Stimulated activated CD4-positive, alpha-beta T cell treated with anti-CD3 and anti-CD28 coated beads, TNF-alpha, amount 100 ng/mL, for 1 hour (primary cell): ENCODE measurements at places on chromosomes 3 and 15.

DNA sequence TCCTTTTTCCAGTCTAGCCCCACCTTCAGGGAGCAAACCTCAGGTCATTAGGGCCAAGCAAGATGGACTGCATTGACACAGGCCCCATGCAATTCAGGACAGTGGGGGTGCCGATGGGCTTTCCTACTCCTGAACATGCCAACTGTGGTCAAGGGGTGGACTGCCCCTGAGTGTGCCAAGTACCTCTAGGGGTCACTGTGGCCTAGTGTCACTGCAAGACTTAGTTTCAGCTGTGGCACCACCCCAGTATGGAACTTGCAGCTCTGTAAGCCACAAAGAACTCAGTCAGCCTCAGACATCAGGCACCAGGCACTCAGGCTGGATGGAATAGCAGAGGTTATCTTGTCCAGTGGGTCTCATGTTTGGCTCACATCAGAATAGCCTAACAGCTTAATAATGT, 32.3 kb downstream of the EXOG start:
- no peak for DNase-seq

DNA sequence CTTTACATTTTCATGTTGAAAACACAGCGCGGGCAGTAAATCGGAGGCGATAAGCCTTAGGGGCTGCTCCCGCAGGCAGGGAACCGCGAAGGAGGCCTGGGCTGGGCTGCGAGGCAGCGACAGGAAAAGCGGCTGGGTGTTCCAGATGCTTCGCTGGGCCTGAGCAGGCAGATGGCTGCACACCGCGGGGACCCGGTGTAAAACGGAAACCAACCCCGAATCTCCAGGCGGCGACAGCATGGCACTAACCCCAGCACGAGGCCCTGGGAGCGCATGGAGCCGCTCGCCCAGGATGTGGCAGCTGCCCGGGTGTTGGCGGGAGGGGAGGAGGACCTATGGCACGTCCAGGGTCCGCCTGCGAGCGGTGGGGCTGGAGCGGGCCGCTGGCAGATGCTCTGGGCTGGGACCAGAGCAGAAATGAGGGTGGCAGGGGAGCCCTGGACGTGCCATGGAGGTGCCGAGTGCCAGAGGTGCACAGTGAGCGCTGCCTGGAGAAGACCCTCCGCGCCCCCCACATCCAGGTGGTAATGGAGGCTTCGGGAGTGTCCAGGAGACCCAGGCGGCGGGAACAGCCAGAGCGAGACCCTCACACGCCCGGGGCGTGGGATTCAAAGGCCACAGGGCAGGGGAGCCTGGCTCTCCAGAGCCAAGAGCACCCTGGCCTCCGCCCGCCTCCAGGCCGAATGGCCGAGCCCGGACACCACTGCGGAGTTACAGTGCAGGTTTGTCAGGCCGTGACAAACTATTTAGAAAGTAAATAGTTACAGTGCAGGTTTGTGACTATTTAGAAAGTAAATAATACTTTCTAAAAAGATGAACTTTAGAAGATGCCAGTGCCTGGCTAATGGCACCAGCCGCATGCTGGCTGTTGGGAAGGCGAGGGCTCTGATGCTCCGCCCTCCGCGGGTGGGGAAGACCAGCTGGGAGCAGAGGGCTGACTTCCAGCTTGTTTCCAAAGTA, 293.6 kb downstream of the OCA2 start:
- no peak for DNase-seq

DNA sequence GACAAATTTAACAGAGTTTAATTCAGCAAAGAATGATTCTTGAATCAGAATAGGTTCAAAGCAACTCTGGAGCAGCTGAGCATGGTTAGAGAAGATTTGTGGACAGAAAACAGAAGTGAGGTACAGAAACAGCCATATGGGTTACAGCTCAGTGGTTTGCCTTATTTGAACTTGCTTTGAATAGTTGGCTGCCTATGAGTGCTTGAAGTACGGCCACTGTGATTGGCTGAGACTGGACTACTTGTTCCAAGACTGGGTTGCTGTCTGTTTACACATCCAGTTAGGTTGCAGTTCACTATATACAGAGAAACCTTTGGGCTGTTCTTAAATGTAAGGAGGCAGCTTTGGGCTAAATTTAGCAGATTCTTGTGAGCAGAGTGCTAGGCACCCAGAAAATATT, 79.4 kb upstream of the CADPS start:
- DNase-seq, result no peak

- no peak for DNase-seq
Observed at GRCh38 chr15:77053709-77054108, 17.2 kb downstream of the TSPAN3 start.

GRCh38 chr15:93829115-93829870, 402.1 kb upstream of the MCTP2 start:
- DNase-seq, result no peak

GRCh38 chr3:151398895-151399294, 14.3 kb upstream of the P2RY12 start:
- DNase-seq, result no peak

GRCh38 chr3:33023176-33024136, 72.0 kb downstream of the CCR4 start:
- DNase-seq, result no peak

DNA sequence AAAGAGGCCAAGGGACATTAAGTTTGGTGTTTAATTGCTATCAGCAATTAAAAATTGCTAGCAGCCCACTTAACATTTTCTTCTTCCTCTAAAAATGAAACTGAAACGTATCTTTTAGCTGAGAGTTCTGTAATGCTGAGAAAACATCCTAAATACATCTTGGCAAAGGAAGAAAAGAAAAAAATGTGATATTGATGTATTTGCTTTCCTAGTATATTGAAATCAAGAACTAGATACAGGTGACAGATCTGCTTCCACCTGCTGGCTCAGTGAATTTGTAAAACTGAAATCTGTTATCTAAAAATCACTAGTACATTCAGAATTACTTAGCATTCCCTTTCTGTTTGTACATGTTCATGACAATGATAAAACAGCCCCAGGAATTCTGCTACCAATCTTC, 283.2 kb downstream of the ZBTB20 start:
- no peak for DNase-seq
